ENCODE measurements at places on chromosomes 6 and 20. TPM values are rescaled to one million over a fixed set of nuclear protein-coding genes. Genes with fewer than 3 reads are reported as not detected.

The BANF2 gene
- total RNA-seq: not detected

DNA sequence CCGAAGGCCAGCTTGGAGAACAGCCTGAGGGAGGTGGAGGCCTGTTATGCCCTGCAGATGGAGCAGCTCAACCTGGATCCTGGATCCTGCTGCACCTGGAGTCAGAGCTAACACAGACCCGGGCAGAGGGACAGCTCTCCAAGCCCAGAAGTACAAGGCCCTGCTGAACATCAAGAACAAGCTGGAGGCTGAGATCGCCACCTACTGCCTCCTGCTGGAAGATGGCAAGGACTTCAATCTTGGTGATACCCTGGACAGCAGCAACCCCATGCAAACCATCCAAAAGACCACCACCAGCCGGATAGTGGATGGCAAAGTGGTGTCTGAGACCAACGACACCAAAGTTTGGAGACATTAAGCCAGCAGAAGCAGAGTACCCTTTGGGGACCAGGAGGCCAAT is 223.5 kb upstream of the ID4 start:
- DNase-seq: no peak

- no peak for DNase-seq
Measured at GRCh38 chr6:90118581-90118980, 178.1 kb downstream of the BACH2 start.

- DNase-seq: peak; percentile 73
Measured at GRCh38 chr6:75431379-75431778, 62.2 kb downstream of the FILIP1 start.

- no peak for DNase-seq
Measured at GRCh38 chr6:6538261-6538660, 50.3 kb upstream of the LY86 start.

DNA sequence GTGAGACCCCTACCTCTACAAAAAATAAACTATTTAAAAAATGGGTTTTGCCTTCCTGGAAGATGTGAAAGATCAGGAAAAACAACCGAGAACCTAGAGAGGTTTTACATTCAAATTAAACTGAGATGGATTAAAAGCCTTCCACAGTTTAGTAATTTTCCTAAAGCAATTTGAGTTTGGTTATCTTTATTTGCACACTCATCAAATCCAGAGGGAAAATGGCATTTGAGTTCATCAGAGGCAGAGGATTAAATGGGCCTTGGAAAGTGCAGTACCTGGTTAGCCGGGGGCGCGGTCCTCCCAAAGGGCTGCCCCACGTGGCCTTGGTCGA is 157.0 kb upstream of the INSM1 start:
- DNase-seq: no peak

Data from heart right ventricle (tissue), 16 donors.